ENCODE measurements at places on chromosomes 5 and 9.

GRCh38 chr9:71249729-71250317 lies 128.4 kb upstream of the TRPM3 start:
- no peak for DNase-seq

DNA sequence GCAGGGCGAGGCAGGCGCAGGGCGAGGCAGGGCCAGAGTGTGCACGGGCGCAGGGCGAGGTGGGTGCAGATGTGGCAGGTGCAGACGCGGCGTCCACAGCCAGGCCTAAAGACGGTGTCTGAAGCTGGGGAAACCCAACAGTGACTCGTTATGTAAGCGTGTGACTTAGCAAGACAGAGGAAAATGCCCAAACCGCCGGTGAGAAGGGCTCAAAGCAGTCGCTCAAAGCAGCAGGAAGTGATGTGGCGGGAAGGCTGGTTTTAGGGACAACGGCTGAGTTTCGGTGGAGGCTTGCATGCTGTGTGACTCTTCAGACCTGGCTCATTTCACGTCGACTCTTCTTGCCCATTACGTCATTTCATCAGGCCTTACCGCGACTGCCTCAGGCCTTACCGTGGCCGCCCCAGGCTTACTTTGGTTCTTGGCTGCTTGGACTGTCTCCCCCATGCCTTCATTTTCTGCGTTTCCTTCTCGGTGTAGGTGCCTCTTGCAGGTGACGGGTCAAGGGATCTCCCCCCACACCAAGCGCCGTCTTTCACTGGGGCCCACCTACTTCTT lies 50.5 kb upstream of the EXOC3 start:
- no peak for DNase-seq

DNA sequence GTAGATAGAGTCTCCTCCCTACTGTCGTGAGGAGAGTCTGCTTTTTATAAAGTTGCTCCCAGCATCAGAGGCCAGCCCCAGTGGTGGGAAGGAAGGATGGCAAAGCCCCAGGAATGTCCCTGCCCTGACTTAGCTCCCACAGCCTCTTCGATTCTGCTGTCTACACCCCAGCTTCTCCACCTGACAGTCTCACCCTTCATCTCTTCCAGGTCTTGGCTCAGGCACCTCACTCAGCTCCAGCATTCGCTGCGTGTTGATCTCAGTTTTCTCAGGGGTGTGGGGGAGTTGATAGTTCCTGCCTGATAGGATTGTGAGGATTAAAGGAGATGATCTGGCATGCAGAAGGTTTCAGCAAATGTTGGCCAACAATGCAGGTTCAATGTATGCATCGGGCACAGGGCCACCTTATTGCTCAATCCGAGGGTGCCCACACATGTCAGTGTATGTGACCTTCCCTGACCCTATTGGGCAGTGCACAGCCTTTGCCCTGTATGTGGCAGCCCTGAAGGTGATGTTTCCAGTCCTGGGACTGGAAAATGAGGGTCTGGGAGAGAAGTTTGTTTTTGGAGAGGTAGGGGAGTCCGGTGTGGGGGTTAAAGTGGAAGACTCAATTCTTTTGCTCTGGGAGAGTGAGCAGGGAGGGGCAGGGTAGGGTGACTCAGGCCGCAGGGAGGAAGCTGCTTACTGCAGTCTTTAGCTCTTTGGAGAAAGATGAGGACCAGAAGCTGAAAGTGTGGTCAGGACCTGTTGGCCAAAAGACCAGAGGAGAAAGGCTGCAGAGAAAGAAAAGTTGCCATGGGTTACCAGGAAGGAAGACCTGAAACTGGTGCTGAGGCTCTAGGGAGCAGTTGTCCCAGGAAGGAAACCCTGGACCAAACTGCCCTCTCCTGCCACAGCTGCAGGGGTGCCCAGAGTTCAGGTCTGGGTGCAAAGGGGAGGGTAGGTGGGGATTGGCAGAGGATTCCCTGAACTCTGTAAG lies 153.2 kb downstream of the MACROH2A1 start:
- no peak for DNase-seq

- no peak for DNase-seq
Measured at GRCh38 chr5:141908796-141909195, 14.9 kb upstream of the DELE1 start.

- DNase-seq: no peak
Measured at GRCh38 chr5:154475591-154476353, 2.3 kb downstream of the HAND1 start.

DNA sequence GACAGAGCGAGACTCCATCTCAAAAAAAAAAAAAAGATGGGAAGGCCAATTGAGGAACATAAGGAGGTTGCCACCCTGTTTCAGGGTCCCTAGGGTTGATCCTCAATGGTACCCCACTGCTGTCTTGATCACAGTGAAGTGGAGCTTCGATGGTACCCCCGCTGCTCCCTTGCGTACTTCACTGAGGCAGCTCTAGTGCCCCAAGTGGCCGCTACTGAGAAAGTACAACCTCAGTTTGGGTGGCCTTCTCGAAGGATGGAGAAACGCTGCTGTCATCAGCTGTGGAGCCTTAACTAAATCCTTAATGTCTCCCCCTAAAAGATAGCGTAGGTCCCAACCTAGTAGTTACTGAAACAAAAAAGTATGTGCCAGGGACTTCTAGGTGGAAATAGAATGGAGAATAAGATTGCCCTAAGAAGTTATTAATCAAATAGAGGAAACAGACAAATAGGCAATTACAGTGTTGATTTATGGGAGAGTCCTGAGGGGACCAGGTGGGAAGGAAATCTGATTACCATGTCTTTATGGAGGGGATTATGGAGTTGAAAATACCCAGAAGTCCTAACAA lies 6.3 kb downstream of the TESK1 start:
- no peak for DNase-seq

- DNase-seq: no peak
Measured at GRCh38 chr9:118268046-118268445, 563.8 kb downstream of the TLR4 start.

DNA sequence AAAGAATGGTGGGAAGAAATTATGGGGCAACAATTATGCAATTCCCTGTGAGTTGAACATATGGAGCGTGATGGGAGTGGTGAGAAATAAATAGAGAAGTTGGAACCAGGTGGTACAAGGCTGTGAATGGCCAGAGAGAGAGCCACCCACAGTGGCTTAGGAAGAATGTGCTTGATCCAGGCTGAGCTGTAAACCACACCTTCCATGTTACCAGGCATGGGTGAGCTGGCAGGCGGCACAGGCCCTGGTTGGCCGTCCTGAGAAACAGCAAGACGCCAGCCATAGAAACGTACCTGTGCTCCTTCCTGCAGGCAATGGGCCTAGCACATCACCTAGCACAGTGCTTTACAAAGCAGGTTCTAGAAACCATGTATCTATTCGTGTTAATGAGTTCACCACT lies 74.3 kb downstream of the EPB41L4B start:
- DNase-seq: no peak

GRCh38 chr5:21164425-21164824 lies 1176.4 kb upstream of the CDH18 start:
- no peak for DNase-seq

DNA sequence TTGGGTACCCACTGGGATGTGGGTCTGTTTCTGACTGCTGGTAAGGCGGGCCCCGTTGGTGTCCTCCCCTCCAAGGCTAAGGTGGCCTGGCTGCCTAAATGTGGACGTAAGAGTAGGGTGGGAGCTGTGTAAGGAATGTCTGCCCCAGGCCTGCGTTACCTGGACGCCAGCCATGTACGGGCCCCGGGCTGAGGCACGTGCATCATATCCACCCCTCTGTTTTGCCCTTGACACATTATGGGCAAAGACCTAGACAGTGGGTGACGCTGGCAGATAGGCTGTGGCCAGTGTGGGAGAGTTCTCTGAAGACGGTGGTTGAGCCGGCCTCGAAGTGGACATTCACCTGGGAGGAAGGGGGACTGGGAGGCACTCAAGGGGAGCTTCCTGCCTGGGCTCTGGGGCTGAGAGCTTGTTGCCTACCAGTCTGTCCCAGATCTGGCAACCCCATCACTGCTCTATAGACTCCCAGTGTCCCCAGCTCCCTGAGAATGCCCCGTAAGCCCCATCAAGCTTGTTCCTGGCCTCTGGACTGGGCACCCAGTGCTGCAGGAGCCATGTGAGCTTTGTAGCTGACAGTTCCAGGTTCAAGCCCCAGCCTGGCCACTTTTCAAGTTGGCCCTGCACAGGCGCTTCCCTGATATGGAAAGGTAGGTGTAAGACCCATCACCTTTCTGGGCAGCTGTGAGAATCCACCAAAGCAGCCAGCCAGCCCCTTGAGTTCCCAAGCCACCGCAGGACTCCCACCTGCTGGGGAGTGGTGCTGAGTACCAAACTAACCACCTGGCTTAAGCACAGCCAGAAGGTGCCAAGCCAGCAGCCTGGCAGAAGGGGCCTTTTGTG lies 3.2 kb upstream of the PRR7 start:
- DNase-seq: no peak

GRCh38 chr9:125631391-125632085 lies 75.5 kb downstream of the MAPKAP1 start:
- DNase-seq: no peak

DNA sequence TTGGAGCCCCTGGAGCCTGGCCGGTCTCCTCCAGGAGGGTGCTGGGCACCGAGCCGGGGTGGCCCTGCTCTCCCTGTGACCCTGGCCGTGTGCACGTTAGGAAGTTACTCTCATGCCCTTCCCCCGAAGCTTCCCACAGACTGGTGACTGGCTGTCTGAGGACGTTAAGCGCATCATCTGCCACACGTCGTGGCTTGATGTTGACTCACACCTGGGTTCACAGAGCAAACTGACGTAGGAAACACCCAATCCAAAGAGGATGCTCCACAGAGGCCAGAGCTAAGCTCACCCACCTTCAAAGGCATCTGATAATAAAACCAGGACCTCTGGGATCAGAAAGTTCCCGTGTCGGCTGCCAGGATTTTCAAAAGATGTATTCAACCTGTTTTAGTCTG lies 152.9 kb upstream of the PHYKPL start:
- no peak for DNase-seq

DNA sequence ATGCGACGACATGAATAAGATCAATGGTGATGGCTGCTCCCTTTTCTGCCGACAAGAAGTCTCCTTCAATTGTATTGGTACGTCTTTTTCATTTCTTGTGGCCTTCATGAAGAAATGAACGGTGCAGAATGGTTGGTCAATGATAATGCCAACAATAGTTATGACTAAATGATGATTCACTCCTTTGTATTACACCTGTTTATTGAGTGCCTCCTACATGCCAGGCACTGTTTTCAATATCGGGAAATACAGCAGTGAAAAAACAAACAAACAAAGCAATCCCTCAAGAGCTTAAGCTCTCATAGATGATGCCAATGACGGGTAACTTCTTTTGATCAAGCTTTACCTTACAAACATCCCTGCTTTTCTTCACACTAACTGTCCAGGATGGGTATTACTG lies 117.7 kb downstream of the PAPPA start:
- no peak for DNase-seq

DNA sequence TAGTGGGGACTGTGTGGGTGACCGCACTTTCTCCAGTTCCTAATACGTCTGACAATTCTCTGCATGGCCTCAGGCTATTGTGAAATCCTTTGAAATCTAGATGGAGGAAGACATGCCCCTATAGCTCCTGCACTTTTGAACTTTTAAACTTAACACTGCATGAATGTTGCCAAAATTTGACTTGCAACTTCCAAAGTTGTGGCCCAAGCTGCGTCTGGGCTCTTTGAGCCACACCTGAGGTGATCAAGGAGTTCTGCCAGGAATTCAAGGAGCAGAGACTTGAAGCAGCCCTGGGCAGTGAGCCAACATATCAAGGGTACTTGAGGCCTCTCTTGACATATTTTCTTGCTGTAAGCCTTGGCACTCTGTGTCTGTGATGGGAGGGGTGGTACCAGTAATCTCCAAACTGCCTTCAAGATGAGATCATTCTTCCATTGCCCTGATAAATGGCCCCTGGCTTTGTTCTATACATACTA lies 1336.1 kb upstream of the CDH9 start:
- no peak for DNase-seq

DNA sequence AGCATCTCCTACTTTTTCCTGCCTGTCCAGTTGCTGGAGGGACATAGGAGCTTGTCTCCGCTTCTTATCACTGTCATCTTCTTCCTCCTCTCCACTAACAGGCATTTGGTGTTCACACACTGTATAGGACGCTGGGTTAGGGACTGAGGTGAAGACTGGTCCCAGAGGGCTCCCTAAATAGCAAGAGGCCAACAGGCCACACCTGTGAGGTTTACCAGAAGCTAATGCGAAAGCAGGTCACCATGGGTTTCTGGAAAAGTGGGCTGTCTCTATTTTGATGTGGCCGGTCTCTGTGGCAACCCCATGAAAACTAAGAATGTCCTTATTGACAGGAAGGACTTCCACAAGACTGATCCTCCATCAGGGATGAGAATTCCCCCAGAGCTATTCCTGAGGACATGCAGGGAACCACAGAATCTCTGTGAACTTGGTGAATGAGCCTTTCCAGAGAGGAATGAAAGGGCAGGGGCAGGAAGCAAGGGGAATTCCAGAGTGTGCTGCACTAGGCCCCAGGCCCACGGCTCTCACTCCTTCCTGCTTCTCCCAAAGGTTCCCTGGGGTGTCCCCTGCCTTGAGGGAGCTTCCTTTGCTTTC lies 61.7 kb downstream of the DAP start:
- no peak for DNase-seq

- no peak for DNase-seq
Measured at GRCh38 chr9:11356067-11356466, 743.3 kb upstream of the PTPRD start.

- no peak for DNase-seq
Measured at GRCh38 chr9:19938990-19939733, 150.3 kb upstream of the SLC24A2 start.

- no peak for DNase-seq
Measured at GRCh38 chr5:126351153-126351552, 72.1 kb upstream of the GRAMD2B start.

GRCh38 chr5:143054480-143054941 lies 284.3 kb downstream of the ARHGAP26 start:
- DNase-seq: no peak

DNA sequence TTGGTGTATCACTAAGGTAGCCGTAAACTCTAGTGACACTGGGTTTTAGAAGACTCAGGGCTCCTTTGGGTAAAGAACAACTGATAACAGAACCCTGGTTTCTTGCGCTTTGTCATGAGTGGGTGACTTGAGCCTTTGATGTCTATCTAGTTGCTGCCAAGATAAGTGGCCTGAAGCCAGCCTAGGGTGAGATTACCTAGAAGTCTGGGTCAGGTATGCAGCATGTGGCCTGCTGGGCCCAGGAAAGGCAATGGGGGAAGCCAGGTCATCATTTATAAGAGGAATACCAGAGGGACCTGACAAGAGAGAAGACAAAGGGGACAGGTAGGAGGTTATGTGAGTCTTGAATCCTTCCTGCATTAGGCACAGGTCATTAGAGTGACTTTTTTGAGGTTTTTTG lies 23.2 kb upstream of the GARNL3 start:
- no peak for DNase-seq

DNA sequence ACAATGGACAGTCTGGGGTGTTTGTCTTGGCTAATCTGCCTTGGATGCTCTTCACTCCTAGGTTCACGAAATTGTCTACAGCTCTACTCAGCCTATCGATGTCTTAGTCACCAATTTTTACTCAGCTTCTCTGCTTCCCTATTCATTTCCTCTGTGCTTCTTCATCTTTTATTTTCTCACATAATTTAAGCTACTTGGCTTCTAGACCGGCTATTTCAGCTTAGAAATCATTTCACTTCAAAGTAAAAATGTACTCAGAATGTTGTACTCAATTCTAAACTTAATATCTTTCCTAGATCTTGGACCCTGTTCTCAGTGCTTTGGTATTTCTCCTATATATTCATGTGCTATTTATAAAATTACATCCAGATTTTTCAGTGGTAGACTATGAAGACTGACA lies 430.0 kb upstream of the FTMT start:
- DNase-seq: no peak

All from cortex of kidney (tissue), 1 donor.